NCI-H1105 (cell line): ENCODE measurements at places on chromosomes 12 and 14.
A peak's percentile ranks its signal among the peaks of the same experiment; 100 is the strongest.

DNA sequence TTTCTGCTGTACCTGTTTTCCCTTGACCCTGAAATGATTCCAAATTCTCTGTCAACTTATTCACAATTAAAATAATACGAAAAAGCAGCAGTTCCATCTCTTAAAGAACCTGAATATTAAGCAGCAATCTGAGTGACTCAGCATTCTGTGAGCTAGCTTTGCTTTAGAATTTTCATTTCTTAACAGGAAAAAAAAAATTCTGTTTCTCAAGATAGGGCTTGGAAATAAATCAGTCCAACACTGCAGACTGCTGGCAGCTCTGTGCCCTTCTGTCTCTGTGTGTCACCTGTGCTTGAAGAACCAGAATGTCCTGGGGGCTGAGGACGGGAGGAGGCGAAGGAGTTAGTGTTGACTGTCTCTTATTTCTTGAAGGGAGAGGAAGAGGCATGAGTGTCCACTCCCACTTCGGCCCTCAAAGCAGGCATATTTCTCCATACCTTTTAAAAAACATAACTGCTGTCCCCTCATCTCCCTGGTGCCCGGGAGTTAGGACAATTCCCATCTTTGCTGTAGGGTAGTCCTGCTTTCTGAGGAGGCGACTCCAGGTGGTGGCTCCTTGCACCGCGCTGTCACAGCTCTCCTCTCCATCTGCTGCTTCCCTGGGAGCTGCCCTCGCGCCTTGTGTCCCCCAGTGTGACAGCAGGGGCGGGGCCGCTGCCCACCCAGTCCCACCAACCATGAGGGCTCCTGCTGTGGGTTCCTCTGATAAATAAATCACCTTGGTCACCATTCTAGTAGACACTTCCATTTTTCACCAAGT is 203.1 kb downstream of the CALM1 start:
- no peak for DNase-seq

GRCh38 chr14:33811721-33812120 is 139.2 kb downstream of the EGLN3 start:
- no peak for DNase-seq

DNA sequence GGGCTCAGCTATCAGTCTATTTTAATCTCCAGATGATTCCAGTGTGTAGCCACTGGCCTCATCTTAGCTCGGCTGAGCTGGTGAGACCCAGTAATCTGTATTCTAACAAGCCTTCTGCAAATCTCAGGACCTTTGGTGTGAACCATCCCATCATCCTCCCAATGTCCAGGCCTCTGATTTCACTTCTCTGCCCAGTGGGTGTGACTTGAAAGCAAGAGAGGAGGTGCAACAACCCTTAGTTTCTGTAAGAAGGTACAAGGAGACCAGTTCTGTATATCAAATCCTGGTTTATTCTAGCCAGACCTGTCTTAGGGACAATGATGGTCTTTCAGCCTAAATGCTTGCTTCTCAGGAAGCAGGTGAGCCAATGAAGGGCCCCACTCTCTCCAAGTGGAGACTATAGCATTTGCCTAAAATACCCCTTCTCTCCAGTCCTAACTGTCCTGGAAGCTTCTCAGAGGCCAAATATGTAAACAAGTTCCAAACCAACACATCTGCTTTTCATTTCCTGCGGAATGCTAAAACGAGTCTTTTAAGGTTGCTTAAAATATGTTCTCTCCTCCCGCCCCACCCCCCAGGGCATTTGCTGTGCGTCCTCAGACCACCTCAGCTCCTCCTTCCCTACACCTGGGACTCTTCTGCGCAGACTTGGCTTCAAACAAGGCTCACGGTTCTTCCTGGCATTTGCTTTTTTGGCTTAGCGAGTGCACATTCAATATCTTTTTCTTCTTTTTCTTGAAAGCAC is 78.4 kb upstream of the FUT8 start:
- no peak for DNase-seq

DNA sequence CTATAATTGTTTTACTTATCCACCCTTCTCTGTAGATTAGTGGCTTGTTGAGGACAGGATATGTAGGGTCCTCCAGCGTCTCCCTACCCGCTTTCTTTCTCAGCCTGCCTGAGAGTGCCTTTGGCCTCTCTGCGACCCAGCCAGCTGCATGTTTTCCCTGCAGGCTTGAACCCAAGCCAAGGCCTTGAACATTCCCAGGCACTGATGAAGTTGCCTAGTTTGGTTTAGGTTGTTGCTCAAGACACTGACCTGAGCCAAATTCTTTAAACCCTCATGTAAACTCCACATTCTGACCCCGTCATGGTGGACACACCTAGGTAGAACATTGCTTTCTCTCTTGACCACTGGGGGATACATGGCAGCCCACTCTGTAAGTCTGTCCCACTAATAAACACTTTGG is 33.4 kb upstream of the TXNRD1 start:
- DNase-seq = no peak

- DNase-seq = no peak
These were observed 2.4 kb downstream of the TIGAR start for GRCh38 chr12:4323396-4323795.

DNA sequence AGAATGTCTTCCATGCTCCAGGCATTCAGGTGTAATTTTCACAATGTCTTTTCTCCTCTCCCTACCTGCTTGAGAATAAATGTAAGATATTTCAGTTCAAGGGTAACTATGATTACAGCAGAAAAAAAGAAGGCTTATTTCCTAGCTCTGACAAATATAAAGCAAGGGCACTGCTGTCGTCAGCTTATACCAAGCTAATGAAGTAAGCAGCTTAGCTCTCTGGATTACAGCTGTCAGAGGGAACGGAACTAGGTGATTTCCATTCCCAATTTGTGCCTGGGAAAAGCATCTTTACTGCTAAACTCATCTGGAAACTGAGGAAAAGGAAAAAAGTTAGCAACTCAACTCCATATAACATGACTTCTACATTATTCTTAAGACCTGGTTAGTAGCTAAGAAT is 56.5 kb downstream of the ZFYVE26 start:
- no peak for DNase-seq

- peak; percentile 97 for DNase-seq
These were observed at the start of gene ULK1 for GRCh38 chr12:131894313-131894860. Gene ULK1 (plus strand): TSS chr12:131894622. CDS start chr12:131895002, 380 bp downstream.

GRCh38 chr12:29299633-29300032 is 81.3 kb downstream of the ERGIC2 start:
- no peak for DNase-seq

DNA sequence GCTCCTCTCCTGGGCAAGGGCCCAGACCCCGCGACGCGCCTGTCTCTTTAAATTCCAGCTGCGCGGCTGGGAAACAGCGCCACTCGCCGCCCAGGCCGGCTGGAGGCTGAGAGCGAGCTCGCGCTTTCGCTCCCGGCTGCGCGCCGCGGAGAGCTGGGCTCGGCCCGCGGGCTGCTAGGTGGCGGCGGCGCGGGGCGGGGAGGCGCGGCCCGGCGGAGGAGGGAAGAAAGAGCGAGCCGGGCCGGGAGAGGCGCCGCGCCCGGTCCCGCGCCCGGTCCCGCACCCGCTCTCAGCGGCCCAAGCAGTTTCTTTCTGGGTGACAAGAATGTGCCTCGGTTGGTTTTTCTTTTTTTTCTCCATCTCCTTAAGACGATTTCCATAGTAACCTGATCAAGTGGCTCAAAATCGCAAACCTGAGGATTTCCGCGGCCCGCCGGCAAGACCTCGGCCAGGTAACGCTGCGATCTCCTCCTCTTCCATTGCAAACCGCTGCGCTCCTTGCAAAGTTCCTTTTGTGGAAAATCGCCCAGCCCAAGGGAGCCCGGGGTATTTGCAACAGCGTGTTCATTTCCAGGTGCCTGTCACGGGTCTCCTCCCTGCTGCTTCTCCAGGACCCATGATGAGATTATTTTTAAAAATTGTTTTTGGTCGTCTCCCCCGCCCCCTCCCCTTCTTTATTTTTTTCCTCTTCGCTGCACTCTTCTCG is 259.5 kb upstream of the E2F7 start:
- peak; percentile 76 for DNase-seq

- DNase-seq = no peak
These were observed 41.8 kb downstream of the EFCAB11 start for GRCh38 chr14:89912667-89913211.

- peak; percentile 80 for DNase-seq
These were observed 2.9 kb downstream of the SCNN1A start for GRCh38 chr12:6372403-6373003.

DNA sequence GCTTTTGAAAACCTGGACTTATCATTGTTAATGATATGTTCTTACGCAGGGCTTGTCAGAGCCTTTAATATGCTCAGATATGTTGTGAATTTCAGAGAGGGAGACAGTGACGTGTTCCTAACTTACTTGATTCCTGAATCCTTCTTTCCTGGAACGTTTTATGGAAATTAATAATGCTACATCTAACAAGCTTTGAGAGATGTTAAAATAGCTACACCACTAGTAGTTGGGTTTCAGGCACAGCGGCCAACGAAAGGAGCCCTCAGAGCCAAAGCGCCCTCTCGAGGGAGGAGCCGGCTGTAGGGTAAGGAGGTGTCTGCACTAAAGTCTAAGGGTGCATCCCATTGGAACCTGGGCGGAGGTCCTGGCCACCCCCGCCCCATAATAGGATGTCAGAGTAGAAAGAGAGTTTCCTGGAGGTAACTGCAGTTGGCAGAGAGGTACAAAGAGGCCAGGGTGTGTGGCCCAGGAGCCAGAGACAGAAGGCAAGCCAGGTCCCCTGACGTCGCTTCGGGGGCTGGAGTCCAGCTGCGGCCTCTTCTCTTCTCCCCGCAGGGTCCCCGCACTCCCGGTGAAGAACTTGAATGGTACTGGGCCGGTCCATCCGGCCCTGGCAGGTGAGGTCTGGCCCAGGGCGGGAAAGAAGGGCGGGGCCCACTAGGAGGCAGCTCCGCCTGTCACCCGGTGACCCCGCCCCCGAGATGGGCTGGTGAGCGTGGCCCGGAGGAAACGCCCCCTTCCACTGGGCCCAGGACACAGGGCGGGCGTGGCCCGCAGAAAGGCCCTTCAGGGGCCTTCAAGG is 36.3 kb downstream of the DTX1 start:
- no peak for DNase-seq

- DNase-seq = no peak
These were observed 17.9 kb upstream of the KRT86 start for GRCh38 chr12:52256584-52256935.

DNA sequence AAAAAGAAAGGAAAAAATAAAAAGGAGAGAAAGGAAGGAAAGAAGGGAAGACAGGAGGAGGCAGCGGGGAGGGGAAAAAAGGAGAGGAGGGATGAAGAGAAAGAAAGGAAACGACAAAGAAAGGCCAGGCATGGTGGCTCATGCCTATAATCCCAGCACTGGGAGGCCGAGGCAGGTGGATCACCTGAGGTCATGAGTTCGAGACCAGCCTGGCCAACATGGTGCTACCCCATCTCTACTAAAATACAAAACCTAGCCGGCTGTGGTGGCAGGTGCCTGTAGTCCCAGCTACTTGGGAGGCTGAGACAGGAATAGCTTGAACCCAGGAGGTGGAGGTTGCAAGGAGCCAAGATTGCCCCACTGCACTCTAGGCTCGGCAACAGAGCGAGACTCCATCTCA is 18.4 kb downstream of the ATXN2 start:
- no peak for DNase-seq

DNA sequence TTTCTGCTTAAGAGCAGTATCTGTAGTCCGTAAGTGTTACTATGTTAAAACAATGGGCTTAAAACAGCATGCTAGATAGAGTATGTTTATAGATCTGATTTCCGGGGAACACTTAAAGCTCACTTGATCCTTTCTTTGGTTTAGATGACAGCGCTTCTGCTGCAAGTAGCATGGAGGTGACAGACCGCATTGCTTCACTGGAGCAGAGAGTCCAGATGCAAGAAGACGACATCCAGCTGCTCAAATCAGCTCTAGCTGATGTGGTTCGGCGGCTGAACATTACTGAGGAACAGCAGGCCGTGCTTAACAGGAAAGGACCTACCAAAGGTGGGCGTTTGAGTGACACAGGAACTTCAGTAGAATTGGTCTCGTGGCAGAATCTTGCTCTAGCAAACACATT is 57.5 kb downstream of the EML1 start:
- no peak for DNase-seq

GRCh38 chr12:62643486-62643885 is 176.9 kb downstream of the MON2 start:
- DNase-seq = no peak

DNA sequence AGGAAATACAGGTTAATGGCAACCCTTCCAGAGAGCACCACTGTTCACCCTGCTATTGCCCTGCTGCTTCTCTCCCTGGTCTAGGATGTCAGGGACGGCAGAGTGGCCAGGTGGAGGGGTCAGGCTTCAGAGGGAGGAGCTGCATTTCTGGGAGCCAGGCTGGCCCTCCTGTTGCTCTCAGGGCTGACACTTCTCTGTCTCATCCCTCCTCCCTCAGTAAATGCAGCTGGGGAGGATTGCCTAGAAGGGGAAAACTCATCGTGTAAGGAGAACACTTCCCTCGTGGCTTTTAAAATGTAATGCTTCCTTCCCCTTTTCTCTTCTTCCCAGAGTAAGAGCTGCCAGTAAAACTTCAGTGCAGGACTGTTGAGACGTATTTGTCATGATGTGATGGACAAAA is 20.8 kb downstream of the SUSD6 start:
- no peak for DNase-seq

- DNase-seq = no peak
These were observed 777.5 kb downstream of the NRXN3 start for GRCh38 chr14:78947681-78948080.

DNA sequence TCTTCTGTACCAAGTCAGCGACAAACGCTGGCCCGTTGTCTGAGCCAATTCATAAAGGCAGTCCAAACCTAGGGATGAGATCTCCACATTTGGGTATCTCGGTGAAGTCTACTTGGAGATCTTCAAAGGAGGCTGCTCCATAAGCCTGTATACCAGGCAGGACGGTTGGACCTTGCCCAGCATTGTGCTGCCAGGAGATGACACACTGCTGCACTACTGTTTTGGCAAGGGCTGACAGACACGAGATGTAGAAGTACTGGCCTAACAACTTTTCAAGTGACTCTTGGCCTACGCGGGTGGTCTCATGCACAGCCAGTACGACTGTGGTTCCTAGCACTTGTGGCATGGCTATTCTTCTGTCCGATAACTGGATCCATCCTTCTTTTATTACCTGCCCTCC is 135.3 kb downstream of the SLC38A6 start:
- DNase-seq = no peak

GRCh38 chr14:59116984-59117415 is 71.5 kb upstream of the DAAM1 start:
- DNase-seq = no peak

GRCh38 chr14:92556863-92557543 is 43.4 kb downstream of the RIN3 start:
- DNase-seq = no peak

- DNase-seq = peak; percentile 95
These were observed 2.5 kb downstream of the C12orf57 start for GRCh38 chr12:6946033-6946919.

- no peak for DNase-seq
These were observed 31.1 kb downstream of the PLEKHH1 start for GRCh38 chr14:67564236-67564635.
